Breast epithelium (tissue), 4 donors: ENCODE measurements at places on chromosomes 4 and X. TPM values are rescaled to one million over a fixed set of nuclear protein-coding genes. Genes with fewer than 3 reads are reported as not detected.

DNA sequence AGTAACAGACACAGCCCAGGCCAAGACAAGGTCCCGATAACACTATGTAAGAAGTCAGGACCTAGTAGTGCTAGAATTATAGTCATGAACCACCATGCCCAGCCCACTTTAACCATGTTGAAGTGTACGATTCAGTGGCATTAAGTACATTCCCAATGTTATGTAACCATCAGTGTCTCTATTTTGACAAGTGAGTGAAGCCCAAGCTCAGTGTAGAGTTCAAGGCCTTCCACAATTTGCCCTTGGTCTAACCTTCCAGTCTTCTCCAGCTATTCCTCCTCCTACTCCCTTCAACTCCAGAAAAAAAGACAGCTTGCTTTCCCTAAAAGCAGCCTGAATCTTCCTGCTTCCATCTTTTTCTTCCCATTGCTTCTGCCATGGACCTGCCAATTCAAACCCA lies 31.5 kb downstream of the LIAS start:
- H3K27me3 ChIP-seq, result no peaks in the 10 kb centered on the region
- no peak overlapping the region for H3K27ac ChIP-seq
- no peaks in the 10 kb centered on the region for H3K36me3 ChIP-seq
- H3K4me1 ChIP-seq, result no peaks in the 10 kb centered on the region

The YY2 gene
- total RNA-seq, result 3.5 TPM

The UCP1 gene
- not detected for total RNA-seq

The P2RY10 gene
- 0.80 TPM for total RNA-seq

GRCh38 chrX:130139474-130140201 lies 26.0 kb downstream of the AIFM1 start:
- H3K4me1 ChIP-seq, result no peaks in the 10 kb centered on the region
- no peak overlapping the region for H3K4me3 ChIP-seq
- DNase-seq, result no peak
- H3K27ac ChIP-seq, result no peak overlapping the region
- H3K36me3 ChIP-seq, result no peaks in the 10 kb centered on the region
- no peaks in the 10 kb centered on the region for H3K27me3 ChIP-seq
